ENCODE measurements at places on chromosomes 5 and 9.

- DNase-seq: no peak
Observed at GRCh38 chr5:130496215-130496614, 592.0 kb downstream of the CHSY3 start.

GRCh38 chr5:92662741-92663140 is 918.3 kb downstream of the NR2F1-AS1 start:
- no peak for DNase-seq

GRCh38 chr5:163433271-163433670 is 4.1 kb upstream of the CCNG1 start:
- DNase-seq: no peak

GRCh38 chr5:81803812-81804211 is 52.9 kb upstream of the SSBP2 start:
- no peak for DNase-seq

GRCh38 chr5:150616024-150616470 is 24.4 kb upstream of the SYNPO start:
- DNase-seq: no peak

GRCh38 chr9:124506931-124507879 is at the start of gene NR5A1:
Gene NR5A1, minus strand, starts transcription at chr9:124507399. Its CDS starts 4,004 bp downstream, at chr9:124503395.
- DNase-seq: no peak

DNA sequence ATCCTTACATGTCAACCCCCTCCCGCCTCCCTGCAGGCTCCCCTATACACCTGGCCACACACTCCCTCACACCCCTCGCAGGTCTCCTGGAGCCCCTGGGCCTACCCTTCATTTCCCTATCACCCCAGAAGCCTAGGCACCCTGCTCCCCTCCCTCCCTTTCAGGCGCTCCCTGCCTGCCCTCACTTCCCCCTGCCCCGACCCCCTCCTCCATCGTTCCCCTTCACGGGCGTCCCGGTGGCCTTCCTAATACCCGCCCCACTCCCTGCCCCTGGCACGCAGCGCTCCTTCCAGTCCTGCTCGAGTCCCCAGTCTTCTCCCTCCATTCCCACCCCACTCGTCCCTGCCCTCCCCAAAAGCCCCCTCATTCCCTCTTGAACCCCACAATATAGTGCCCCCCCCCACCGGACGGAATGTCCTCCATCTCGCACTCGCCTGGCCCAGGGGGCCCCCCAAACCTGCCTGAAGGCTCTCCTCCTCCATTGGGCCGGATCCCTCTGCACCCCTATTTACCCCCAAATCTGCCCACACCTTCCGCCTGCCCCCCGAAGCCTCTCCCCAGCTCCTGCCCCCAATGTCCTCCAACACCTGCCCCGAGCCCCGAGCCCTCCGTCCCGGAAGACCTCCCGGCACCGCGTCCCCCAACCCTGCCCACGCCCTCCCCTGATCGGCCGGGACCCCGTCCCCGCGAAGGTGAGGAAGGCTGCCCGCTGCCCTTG is 746 bp downstream of the STRBP start:
- no peak for DNase-seq

DNA sequence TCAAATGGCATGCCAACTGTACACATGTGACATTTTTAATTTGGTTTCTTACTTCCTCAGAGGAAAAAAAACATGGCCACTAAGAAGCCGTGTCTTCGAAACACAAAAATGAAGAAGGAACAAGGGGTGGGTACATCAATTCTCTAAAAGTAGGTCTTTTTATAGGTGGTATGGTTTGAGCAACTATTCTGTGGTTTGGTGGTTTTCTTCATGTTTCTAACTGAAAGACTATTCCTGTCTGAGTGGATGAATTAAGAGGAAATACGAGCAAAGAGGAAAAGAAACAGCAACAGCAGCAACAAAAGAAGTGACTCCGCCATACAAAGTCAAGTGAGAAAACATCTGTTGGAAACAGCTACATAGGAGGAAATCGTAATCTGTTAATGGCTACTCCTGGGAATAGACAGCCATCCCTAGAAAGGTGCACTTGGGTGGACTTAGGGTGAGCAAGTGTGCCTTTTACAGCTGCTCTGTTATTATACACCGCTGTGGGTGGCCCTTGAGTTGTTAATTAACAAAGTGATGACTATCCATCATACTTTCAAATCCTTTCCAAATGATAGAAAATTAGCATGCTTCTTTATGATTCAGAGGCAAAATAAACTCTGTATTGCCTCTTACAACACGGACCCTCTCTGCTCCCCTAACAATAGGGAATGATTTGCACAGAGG is 575.8 kb downstream of the TLE1 start:
- DNase-seq: no peak

GRCh38 chr5:114822436-114822835 is 347.3 kb downstream of the TRIM36 start:
- no peak for DNase-seq

- DNase-seq: no peak
Observed at GRCh38 chr5:67025457-67025856, 171.1 kb downstream of the CD180 start.

GRCh38 chr5:51278539-51278938 is 104.7 kb upstream of the ISL1 start:
- DNase-seq: no peak

DNA sequence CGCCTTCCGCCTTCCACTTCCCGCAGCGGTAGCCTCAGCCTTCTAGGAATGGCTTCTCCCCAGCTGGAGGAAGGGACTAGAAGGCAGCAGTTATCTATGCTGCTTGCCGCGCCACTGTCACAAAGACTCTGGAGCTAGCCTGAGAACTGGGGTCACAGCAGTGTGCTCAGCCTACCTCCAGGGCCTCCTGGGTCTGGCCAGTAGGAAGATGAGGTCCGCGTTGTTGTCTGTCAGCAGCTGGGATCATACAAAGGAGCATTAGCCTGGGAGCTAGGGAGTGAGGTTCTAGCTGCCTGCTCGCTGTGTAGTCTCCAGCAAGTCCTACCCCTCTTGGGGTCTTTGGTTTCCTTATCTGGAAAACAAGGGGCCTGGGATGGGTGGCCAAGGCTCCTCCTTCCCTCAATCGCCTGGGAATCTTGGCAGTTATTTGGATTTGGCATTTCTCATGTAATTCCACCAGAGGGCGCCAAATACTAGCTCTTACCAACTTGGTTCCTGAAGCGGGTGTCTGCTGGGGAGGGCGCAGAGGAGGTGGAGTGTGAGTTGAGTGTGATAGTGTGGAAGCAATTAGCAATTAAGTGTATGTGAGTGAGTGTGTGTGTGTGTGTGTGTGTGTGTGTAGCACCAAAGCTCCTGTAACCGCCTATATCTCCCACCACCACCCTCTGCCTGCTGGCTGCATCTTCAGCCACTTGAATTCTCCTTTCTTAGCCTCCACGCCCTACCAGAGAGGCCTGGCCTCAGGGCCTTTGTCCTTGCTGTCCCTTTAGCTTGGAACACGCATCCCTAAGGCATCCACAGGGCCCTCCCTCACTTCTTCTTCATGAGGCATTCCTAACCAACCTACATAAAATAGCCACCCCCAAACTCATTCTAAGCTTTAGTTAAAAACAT is 97.1 kb downstream of the ENTREP1 start:
- DNase-seq: no peak

- no peak for DNase-seq
Observed at GRCh38 chr5:135454946-135455345, 2.8 kb upstream of the TIFAB start.

DNA sequence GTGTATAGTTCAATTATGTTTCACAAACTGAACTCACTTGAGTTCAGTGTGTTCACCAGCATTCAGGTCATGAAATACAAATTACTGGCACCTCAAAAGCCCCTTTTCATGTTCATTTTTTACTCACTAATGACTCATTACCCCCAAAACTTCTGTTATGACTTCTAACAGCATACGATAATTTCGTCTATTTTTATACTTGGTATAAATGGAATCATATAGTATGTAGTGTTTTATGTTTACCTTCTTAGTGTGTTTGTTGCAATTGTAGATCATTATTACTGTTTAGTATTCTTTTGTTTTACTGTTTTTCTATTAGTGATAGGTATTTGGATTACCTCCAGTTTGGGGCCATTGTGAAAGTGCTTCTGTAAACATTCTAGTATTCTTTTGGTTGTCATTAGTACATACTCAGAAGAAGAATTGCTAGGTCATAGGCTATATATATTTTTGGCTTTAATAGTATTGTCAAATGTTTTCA is 33.4 kb downstream of the DDX4 start:
- DNase-seq: no peak

DNA sequence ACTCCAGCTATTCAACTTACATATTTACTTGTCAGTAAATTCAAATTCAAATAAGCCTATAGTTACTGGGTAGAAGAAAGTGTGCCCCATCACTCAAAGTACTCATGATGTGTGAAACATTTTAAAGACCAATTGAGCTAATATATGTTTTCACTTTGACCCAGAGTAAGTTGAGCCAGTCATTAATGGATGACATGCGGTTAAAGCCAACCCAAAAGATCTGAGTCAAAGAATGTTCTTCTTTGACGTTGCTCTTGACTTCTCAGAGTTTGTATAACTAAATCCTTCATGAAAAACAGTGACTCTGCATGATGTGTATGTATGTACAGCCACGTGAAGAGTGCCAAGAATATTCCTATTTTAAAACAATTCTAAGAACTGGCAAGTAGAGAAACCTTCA is 237.4 kb downstream of the NR2F1-AS1 start:
- no peak for DNase-seq

GRCh38 chr5:61768692-61769281 is 436.7 kb downstream of the ZSWIM6 start:
- no peak for DNase-seq

- DNase-seq: no peak
Observed at GRCh38 chr5:150846654-150847333, 473 bp downstream of the IRGM start.

DNA sequence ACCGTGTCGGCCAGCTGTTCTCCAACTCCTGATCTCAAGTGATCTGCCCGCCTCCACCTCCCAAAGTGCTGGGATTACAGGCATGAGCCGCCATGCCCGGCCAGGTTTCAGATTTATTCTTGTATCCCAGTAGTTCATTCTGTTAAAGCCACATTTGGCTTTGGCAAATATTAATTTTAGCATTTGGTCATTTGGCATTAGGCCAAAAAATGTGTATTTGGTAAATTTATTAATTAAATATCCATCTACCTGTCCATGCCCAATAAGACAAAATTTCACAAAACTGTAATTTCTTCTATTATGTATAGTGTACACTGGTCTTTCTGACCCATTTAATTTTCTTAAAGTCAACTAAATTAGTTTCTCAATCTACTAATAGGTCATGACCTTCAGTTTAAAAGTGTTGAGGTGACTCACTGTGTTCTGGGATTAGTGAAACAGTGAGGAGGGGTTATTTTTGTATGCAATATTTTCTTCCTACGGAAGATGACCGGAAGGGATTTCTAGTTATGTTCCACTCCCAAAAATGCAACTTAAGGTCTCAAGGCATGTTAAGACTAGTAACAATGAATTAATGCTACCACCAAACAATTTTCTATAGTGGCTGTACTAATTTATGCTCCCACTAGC is 21.0 kb downstream of the OSTF1 start:
- DNase-seq: no peak

GRCh38 chr5:115816226-115817081 is at the start of gene CDO1:
Gene CDO1, minus strand, starts transcription at chr5:115816659. Its CDS starts 262 bp downstream, at chr5:115816397.
- DNase-seq: no peak

GRCh38 chr5:167217097-167217743 is 1074.2 kb upstream of the WWC1 start:
- DNase-seq: no peak

- DNase-seq: no peak
Observed at GRCh38 chr5:175444060-175444904, at the start of gene DRD1. Gene DRD1, minus strand, starts transcription at chr5:175444182. Its CDS starts 1,083 bp downstream, at chr5:175443099.

- DNase-seq: no peak
Observed at GRCh38 chr9:114446672-114447450, 58.4 kb downstream of the WHRN start.

DNA sequence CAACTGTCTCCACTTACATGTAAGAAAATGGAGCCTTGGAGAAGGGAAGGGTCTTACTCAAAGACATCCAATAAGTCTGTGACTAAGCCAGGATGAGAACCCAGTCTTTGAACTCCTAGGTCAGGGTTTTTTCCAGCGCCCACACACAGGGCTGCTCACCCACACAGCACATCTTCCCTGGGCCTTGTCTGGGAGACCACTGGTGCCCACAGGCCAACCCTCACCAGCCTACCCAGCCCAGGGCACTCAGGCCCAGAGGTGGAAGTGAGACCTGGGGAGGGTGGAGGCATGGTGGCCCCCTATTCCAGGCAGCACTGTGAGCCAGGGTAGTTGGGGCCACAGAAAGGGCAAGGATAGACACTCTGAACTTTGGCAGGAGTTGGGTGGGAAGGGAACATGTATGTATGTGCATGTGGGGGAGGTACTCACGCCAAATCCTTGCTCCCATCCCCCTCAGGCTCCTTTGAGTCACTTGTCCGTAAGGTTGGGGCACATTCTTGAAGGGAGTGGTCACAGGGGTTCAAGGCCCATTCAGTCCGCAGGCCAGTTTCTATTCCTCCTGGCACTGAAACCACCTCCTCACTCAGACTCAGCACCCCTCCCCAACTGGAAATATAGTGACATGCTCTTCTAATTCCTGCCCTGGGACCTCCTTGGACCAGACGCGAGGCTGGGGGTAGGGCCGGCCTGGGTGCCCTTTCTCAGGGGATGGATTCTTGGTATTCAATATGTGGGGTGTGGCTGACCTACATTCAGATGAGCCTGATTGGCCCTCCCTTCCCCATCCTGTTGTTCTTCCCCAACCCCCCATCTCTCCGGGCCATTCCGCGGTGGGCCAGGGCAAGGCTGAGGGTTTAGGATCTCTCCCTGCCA is 2.9 kb upstream of the SLC4A9 start:
- no peak for DNase-seq

- DNase-seq: no peak
Observed at GRCh38 chr9:87451149-87451548, 46.5 kb upstream of the DAPK1 start.
